ENCODE measurements at places on chromosomes 16 and 17. TPM values are rescaled to one million over a fixed set of nuclear protein-coding genes. Genes with fewer than 3 reads are reported as not detected.

DNA sequence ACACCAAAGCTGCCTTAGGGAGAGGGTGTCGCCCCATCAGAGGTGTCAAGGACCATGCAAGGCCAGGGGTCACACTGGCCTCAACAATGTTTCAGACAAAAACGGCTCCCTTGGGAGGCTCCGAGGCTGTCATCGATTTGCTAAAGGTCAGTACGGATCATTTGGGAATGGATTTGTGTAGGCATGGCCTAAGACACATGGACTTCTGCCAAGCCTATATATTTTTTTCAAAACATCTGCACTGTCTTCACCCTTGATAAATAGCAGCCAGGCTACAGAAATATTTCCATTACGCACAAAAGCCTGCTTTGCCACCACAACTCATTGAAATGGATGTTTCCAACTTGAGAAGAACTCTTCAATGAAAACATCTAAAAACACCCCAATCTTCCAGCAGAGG lies 10.3 kb downstream of the CUEDC1 start:
- DNase-seq, result no peak

PRAC2 gene
- not detected for total RNA-seq

ABCA9 gene
- total RNA-seq, result not detected

DNA sequence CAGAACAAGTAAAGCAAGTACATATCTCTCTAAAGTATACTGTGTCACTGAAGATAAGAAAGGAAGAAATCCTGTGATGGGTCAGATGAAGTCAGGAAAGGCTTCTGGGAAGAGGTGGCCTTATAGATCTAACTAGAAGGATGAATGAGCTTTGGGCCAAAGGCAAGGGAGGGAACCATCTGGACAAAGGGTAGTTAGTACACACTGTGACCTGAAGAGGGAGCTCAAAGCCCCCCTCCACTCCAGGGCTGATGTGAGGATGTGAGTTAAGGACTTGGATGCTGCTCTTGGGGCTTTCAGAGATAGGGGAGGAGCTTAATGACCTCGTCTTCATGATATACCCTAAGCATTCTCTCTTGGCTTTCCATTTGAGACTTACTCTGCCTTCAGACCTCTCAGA lies 185.3 kb upstream of the CACNG3 start:
- DNase-seq, result no peak

DNA sequence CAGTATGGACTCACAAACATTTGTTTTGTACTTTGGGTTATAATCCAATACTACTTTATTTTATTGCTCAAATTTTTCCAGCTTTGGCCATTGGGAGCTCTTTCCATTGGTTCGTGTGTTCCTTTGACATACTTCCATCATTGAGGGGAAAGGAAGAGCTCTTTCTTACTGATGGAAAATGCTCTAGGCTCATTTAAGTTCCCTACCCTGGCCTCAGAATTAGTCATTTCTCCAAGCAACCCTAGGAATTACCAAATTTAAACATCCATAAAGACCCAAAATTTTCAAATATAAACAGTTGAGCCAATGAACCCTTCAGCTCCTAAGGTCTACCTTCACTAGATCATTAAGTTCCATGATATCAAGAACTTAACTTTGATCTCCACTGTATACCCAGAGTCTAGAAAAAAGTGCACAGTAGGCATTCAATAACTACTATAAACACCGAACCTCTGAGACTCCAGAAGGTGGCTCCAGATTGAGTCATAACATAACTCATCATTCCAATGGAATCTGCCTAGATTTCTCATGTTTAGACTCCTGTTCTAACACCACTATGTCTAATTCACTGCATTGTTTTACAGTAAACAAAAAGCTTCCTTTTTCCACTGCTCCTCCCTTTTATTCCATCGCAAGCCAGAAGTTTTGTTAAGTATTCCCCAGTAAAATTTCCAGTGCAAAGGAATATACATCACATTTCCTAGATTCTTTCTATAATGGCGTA lies 39.0 kb downstream of the SMURF2 start:
- peak; percentile 86 for DNase-seq

SMIM22 gene
- not detected for total RNA-seq

SLFN14 gene
- not detected for total RNA-seq

- no peak for DNase-seq
Measured at GRCh38 chr17:4506892-4507291, 8.2 kb downstream of the SPNS2 start.

- no peak for DNase-seq
Measured at GRCh38 chr17:13647543-13648021, 45.9 kb upstream of the HS3ST3A1 start.

- DNase-seq, result no peak
Measured at GRCh38 chr17:51653878-51654277, 393.5 kb downstream of the UTP18 start.

DNA sequence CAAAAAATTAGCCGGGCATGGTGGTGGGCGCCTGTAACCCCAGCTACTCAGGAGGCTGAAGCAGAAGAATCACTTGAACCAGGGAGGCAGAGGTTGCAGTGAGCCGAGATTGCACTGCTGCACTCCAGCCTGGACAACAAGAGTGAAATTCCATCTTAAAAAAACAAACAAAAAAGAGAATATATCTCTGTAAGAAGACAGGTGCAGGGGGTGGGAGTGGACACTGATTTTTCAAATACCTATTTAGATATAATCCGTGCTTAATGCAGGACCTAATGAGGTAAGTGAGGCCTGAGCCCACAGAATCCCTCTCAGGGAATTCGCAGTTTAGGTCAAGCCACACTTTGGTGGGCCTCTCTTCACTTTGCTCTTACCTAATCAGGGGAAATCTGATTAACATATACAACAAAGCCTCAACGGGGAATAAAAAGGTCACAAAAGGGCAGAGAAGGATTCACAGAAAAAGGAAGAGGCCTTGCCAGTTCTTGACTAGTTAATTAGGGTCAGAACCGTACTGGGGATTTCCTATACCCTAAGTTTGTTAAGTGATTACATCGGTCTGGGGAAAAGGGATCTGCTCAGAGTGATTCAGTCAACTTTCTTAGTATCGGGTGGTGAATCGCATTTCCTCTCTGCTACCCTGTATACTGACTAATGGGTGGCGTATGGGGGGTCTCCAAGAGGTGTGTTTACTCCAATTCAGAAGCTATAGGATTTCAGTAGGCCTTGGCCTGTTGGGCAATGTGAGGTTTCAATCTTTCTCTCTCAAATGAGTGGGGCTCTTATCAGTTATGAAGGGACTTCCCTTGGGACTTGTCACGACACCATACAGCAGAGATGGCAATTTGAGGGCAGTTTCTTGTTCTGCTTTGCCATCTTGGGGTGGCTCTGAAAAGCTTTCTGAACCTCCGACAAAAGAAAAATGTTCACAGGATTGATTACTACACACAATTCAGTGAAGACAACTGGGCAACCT lies 1.9 kb upstream of the NFAT5 start:
- DNase-seq, result peak; percentile 9

SEPHS2 gene
- total RNA-seq, result 5.1 TPM

DNA sequence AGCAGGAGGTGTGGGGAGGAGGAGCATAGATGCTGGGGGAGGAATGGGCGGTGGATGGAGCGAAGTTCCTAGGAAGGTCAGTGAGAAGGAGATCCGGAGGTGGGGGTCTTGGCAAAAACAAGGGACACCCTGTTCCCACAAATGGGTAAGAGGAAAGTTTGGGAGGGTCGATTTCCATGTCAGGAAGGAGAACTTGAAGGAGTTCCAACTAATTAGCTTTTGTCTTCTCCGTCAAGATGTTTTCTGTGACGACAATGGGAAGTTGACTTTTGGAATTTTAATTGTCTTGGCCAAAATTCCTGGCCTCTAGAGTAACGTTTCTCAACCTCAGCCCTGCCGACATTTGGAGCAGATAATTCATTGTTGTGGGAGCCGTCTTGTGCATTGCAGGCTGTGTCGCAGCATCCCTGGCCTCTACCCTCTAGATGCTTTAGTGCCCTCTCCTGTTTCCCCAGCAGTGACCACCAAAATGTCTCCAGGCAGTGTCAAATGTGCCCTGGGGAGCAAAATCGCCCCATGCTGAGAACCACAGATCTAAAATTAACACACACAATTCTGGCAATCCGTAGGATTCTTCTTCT lies 97.1 kb downstream of the PITPNC1 start:
- DNase-seq, result peak; percentile 54

- no peak for DNase-seq
Measured at GRCh38 chr16:26453215-26453614, 613.5 kb upstream of the C16orf82 start.

GRCh38 chr17:28925912-28926365 lies 23.1 kb upstream of the DHRS13 start:
- peak; percentile 90 for DNase-seq

- no peak for DNase-seq
Measured at GRCh38 chr16:82252582-82252981, 82.6 kb upstream of the MPHOSPH6 start.

ATXN1L gene
- 11.5 TPM for total RNA-seq

DNA sequence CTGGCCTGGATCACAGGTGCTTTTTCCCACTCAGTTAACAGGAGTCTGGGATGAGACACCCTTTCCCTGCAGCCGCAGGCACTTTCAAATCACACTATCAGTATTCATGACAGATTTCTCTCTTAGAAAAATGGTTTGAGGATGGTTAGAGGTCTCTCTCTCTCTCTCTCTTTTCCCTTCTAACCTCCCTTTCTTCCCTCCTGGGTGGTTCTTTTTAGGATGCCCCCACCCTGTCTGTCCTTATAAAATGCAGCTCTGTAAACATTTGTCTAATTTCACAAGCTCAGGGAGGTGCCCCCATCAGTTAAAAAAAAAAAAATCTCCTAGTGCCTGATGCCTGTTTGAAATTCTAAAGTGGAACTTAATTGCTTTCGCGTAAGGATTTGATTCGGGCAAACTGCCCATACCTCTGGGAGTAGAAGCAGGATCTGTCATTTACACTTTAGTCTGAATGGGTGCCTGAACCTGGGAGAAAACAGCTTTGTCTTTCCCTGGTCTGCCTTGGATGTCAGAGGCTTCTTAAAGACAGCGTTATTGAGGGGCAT lies 158.8 kb downstream of the CCDC182 start:
- DNase-seq, result no peak

- no peak for DNase-seq
Measured at GRCh38 chr16:1766231-1766630, 5.1 kb downstream of the NME3 start.

GRCh38 chr16:14109782-14110727 lies 38.9 kb downstream of the MRTFB start:
- no peak for DNase-seq

CD7 gene
- 1.6 TPM for total RNA-seq

SLFN11 gene
- 22.7 TPM for total RNA-seq

SYCE1L gene
- total RNA-seq, result 0.45 TPM

ENPP7 gene
- total RNA-seq, result not detected

DNA sequence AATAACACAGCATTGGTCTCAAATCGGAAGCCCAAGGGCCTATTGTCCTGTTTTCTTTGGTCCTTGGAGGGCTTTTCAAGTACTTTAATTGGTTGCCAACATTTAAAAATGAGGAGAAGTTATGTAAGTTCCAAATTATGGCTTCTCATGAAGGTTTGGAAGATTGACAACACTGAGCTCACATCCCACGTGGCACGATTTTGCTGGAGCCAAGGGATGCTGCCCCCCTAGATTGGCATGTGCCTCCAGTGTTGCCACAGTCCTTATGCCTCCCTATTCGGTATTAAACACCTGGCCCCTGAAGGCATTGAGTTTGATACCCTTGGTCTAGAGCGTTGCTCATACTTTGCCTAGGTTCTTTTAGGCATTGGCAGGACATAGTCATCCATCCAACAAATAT lies 108.0 kb downstream of the ZNF18 start:
- DNase-seq, result no peak

GNAO1 gene
- not detected for total RNA-seq

GRCh38 chr16:88635671-88636319 lies 2.6 kb upstream of the IL17C start:
- DNase-seq, result no peak

- no peak for DNase-seq
Measured at GRCh38 chr17:67573987-67574657, 143.6 kb upstream of the NOL11 start.

- no peak for DNase-seq
Measured at GRCh38 chr16:1180549-1181403, 27.9 kb downstream of the CACNA1H start.

DNA sequence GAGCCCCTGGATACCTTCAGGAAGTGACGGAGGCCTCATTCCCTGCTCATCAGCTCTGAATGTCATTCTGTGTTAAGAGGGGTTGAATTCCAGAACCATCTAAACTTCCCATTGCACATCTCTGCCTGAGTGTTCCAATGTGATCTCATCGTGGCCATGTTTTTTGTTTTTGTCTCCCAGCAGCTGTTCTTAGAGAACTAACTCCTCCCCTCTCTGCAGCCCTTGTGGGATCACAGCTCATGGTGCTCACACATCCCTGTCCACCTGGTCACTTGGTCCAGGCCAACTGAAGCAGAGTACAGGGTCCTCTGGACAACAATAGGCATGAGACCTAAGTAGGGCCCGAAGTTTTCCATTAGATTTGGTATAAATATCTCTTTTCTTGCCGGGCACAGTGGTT lies 6.0 kb upstream of the SYT17 start:
- peak; percentile 58 for DNase-seq

- no peak for DNase-seq
Measured at GRCh38 chr16:54055191-54055590, 231.4 kb downstream of the IRX3 start.

DNA sequence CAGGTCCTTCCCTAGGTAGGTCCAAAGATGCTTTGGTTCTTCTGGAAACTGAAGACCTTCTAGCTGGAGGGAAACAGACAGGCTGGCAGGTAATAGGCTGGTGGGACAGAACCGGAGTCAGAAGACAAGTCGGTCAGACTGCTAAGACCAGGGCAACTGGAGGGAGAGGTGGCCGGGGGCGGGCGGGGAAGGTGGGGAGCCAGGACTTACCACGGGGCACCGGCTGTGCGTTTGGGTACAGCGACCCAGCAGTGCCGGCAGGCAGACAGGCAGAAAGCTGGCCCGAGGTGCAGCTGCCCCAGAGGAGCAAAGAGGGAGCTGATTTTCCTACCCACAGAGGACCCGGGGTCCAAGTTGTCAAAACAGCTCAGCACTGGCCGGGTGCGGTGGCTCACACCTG lies 575 bp downstream of the SLC52A1 start:
- no peak for DNase-seq

NETO2 gene
- total RNA-seq, result 31.8 TPM

KRT36 gene
- not detected for total RNA-seq

RNU2-1 gene
- not detected for total RNA-seq

DNA sequence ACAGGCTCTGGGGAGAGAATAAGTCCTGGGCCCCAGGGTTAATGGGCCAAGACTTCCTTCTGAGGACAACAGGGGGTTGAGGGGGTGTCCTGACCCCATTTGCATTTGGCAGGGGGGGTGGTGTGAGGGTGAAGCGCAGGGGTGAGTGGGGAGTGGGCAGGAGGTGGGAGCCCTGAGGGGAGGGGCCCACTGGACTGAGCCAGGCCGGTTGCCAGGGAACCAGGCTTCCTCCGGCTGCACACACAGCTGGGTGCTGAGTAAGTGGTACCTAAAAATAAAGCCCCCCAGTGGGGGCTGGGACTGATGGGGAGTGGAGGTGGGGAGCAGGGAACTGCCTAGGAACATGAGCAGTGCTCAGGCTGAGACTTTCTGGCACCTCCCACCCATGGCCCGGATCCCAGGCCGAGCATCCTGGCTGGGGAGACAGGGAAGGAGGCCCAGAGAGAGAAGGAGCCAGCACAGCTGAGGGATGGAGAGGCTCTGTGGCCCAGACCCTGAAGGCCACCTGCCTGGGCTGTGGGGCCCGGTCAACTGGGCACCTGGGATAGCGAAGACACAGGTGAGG lies 7.5 kb upstream of the RASD1 start:
- DNase-seq, result no peak

GRCh38 chr17:8300627-8301242 lies 5.5 kb upstream of the SLC25A35 start:
- DNase-seq, result peak; percentile 54

Measured in LHCN-M2 (cell line).